ENCODE measurements at places on chromosomes 4 and X.

DNA sequence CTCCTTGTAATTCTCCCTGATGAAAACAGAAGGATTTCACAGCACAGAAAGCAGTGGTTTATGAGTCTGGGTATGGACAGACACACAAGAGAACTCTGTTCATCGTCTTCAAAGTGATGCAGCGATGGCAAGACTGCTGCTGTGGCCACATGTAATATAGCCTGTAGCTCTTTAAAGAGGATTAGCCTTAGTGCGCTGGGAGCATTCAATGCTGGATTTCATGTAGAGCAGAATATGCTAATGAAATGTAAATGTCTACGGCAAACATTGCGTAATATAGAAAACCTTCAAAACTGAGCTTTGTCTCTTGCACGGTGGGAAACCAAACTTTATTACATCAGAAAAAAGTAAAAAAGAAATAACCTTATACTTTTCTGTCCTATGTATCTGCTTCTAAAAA is 42.9 kb downstream of the ALPK1 start:
- DNase-seq, result no peak

GRCh38 chrX:46627062-46627461 is 53.5 kb downstream of the CHST7 start:
- DNase-seq, result no peak

GRCh38 chr4:132998585-132999230 is 150.4 kb upstream of the PCDH10 start:
- no peak for DNase-seq

DNA sequence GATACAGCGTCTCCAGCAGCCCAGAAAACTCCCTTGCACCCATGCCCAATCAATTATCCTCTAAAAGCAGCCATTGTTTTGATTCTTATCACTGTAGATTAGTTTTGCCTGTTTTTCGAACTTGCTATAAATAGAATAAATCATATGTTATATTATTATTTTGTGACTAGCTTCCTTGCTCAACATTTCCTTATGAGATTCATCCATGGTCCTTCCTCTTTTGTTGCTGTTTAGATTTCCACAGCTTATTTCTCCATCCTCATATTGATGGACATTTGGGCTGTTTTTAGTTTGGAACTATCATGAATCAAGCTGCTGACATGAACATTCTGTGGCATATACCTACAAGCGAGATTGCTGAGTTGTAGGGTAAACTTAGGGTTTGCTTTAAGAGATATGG is 595.3 kb downstream of the BCOR start:
- no peak for DNase-seq

Measured in stimulated activated CD8-positive, alpha-beta memory T cell treated with anti-CD3 and anti-CD28 coated beads, Interleukin-2, amount 100 ng/mL, for 1 hour (primary cell).